ENCODE measurements at places on chromosomes 4 and X.
A peak's percentile ranks its signal among the peaks of the same experiment; 100 is the strongest.

DNA sequence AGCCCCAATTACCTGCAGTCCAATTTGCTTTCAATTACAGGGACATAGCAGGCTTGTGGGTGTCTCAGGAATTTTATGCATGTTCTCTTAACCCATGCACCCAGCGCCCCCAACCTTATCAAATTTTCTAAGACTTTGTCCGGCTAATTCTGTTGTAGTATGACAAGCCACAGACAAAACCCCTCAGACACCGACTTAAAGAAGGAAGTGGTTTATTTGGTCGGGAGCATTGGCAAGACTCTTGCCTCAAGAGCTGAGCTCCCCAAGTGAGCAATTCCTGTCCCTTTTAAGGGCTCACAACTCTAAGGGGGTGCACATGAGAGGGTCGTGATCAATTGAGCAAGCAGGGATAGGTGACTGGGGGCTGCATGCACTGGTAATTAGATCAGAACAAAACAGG lies 28.7 kb upstream of the IL9R start:
- ATAC-seq, result no peak

DNA sequence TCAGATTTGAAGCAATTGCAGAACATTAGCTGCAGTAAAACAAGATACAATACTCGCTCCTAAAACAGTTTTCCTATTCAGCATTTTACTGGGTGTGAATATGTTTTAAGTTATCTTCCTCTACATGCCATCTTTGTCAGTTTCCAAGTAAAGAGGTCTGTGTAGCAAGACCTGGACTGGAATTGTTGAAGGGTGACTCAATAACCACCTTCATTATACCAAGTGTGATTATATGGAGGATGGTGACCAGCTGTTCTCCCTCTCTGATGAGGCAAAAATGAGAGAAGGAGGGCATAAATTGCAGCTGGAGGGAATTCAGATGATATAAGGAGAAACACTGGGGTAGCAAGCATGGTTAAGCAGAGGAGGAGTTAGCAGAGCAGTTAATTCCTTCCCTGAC lies 922.1 kb upstream of the SLIT2 start:
- no peak for ATAC-seq

- peak; percentile 24 for ATAC-seq
Measured at GRCh38 chr4:173807347-173807746, 277.3 kb upstream of the HAND2 start.

DNA sequence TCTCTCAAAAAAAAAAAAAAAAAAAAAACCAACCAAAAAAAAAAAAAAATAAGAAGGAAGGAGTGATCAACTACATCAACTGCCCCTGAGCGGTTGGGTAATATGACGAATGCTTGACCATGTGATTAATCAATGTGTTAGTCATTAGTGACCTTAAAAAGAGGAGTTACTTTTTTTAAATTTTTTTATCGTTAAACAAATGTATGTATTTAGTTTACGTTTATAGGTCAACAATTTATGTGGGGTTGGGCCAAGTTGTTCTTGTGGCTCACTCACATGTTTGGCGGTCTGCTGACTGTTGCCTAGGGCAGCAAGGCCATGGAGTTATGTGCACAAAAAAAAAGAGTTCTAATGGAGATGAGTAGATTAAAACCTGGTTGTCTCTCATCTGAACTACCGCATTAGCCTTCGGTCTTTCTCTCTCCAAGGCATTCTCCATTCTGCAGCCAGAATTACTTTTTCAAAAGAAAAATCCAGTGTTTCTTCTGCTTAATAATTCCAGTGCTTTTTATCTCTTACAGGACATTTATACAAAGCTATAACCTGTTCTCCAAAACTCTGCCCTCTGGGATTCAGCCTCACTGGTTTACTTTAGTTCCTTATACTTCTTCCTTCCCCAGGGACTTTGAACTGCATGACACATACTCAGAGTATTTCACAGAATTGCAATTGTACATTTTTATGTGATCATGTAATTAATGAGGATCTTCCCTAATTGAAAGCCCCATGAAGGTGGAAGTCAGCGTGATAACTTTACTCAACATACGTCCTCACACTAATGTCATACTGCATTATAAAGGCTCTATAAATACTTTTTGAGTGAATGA lies 505.5 kb downstream of the ANKRD50 start:
- ATAC-seq, result no peak

DNA sequence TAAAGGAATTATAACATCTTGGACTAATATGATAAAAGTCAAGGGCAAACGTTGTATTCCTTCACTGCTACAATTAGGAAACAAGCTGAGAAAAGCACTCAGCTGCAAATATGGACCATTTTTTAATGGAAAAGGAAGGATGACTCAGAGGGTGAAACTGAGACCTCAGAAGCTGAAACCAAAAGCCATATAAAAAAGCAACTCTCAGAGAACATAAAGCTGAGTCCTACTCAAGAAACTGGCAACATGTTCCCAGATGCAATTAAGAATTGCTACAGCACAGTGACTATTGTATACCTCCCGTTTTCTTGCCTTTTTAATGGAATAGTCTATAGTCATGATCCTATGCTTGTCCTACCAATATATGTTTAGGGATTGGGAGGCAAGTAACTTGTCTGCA lies 1106.4 kb upstream of the INTU start:
- ATAC-seq, result no peak

Measured in SK-N-SH treated with all-trans-retinoic acid at 6 μM for 48 hours (cell line).